ELR (cell line): ENCODE measurements at places on chromosomes 5 and 9.

DNA sequence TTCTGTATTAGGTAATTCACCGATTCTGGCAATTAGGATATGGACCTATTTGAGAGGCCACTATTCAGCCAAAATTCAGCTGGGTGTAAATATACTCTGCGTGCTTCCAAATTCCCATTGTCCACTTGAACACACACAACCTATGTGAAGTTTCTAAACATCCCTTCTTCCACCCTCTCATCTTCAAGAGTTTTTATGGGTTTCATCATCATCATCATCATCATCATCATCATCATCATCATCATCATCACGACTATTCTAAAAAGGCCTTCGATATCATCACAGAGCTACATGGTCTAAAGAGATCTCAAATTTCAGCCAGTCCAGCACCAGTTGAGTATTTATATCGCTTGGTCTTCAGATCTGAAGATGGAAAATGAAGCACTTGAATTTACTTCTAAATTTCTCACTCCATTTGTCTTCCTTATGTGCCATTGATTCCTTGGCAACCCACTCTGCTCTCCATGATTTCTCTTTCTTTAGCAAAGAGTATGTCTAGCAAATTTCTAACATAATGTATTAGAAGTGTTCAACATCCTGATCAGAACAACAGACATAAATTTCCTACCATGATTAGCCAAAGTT, 49.2 kb upstream of the HMHB1 start:
- DNase-seq, result no peak

GRCh38 chr9:134768332-134768708, 112.3 kb upstream of the FCN2 start:
- no peak for DNase-seq

GRCh38 chr5:164354139-164354751, 848.8 kb downstream of the MAT2B start:
- DNase-seq, result no peak

DNA sequence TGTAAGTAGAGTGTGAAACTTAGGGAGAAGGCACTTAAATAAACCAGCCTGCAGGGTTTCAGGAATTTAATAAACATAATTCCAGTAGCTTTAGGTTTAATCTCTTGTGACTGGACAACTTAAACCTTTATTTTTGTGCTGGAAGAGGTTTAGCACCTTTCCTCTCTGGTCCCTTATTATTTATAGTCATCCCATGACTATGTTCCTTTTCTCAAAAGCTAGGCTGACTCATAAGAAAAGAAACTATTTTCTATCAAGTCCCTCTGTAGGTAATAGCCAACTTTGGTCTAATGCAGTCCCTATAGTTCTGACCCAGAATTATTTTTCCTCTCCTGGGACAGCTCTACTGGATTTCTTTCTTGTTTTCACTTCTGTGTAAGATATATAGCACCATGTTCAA, 588.9 kb downstream of the NR2F1-AS1 start:
- DNase-seq, result peak; percentile 38

DNA sequence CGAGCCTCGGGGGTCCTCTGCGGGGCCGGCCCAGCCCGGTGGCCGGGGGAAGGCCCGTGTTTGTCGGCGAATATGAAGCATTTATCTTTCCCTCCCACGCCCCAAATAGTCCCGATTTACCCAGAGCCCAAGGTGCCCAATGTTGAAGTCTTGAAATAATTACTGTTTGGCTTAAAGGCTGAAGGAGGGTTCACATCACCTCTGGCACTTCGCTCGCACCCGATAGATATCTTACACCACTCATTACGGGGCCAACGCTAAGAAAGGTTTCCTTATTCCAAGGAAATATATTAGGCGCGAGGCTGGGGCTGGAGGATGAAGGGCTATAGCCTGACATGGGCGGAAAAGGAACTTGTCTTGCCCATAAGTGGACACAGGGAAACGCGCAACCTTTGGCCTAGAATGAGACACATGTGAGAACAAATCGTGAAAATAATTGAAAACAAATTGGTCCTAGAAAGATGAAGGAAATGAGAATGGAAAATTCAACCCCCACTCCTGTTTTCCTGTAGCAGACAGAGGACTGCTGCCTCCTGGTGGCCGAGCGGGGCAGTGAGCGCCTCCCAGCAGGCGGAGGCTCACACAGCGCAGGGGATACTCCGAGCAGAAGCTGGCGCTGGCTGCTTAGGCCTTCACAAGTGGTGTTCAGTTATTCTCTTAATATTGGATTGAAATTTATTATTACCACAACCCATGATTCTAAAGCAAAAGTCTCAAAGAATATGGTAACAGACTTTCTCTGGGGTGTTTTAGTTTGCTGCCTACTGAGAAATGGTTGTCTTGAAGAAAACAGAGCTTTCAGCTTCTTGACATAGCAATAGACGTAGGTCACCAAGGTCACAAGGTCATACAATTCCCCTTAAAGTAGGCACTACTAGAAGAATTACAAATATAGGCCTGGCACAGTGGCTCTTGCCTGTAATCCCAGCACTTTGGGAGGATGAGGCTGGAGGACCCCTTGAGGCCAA, 7.9 kb downstream of the CCL21 start:
- peak; percentile 79 for DNase-seq

DNA sequence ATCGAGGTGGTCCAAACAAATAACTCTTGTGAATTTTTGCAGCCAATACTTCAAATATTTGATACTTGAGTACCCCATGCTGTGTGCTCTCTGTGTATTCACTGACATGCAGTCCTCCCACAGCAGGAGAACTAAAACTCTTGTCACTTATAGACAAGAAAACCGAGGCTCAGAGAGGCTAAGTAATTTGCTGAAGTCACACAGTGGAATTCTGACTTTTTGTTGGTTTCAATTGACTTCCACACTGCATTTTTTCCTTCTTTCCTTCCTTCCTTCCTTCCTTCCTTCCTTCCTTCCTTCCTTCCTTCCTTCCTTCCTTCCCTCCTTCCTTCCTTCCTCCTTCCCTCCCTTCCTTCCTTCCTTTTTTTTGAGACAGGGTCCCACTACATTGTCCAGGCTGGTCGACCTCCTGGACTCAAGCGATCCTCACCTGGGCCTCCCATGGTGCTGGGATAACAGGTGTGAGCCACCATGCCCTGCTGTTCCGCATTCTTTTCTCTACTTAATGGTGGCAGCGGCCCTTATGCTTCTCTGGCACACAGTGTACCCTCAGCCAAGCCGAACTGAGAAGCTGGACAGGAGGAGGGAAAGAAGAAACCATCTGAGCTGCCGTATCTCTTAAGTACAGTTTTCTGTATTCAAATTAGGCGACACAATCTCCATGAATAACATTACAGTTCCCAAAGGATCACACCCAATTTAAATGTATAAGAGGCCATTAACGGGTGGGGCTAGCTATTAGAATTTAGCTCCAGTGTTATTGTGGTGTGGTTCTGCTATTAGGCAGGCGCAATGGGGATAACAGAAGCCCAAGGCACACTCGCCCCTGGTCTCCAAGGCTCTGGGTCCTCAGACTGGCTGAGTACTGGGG, 38.4 kb upstream of the GRHPR start:
- DNase-seq, result no peak

GRCh38 chr9:129412814-129413536, 207.9 kb downstream of the C9orf50 start:
- peak; percentile 84 for DNase-seq

GRCh38 chr9:11269036-11269435, 656.2 kb upstream of the PTPRD start:
- peak; percentile 1 for DNase-seq

DNA sequence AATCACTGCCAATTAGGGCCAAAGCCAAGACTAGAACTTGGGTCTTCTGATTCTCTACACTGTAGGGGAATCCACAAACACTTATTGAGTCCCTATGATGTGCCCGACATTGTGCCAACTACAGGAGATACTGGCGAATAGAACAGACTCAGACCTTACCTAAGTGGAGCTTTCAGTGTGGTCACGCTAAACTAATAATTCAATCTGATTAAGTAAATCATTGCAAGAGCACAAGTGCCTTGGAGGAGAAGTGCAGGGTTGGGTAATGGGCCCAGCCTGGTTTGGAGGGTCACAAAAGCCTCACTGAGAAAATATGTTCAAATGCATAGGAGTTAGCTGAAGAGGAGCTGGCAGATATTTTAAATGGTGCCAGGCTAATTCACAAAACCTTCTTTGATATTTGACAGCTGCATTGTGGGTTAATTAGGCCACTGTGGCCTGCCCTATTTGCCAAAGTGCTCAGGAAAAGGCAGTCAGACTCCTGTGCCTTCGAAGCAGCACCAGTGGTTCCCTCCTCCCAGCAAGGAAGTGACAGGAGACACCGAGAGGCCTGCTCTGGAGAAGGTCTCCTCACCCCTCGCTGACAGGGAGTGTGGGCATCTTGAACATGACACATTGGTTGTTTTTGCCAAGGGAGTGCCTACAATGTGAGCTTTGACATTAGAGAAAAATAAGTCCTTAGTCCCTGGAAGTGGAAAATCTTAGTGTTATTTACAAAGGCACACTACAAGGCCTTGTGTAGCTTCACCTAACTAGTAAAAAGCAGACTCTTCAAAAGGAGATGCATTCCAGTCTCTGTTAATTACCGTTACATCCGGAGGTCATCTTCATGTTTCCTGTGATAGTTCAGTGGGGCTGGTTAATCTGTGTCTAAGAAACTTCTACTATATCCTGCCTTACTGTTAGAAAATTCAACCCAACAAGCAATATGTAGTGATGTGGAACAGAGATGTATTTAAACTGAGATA, 24.1 kb upstream of the TRAF1 start:
- DNase-seq, result no peak

GRCh38 chr5:10699281-10699874, 61.7 kb downstream of the DAP start:
- no peak for DNase-seq

DNA sequence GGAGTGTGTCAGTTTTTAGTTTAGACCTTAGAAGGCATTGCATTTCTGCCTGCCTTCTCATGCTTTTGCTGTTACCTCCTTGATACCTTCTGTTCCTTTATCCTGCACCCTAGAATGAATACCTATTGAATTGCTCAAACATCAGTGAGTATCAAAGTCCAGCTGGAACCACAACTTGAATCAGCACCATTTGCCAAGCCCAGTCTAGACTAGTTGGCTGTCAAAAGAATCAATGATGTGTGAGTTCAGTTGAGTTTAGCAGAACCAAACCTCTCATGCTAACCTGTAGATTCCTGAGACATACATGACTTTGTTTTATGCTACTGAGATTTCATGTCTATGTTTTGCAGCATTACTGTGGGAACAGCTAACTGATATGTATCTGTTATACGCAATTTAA, 116.6 kb downstream of the FAM170A start:
- no peak for DNase-seq

DNA sequence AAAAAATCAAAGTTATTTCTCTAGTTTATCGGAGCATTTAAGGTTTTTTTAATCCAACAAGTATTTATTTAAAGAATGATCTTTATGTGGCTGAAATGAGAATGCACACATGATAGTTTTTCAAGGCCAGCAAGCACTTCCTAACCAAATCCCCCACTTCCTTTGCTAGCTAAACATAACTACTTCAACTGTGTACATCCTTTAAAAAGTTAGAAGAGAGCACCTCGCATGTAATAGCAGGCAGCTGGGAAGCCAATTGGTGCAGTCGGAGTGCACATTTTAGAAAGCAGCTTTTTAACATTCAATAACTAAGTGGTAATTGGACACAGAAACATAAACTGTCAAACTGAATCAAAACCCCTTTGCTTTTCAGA, 245.7 kb downstream of the BNC2 start:
- no peak for DNase-seq

- no peak for DNase-seq
Measured at GRCh38 chr5:6861036-6861435, 147.8 kb downstream of the TENT4A start.

DNA sequence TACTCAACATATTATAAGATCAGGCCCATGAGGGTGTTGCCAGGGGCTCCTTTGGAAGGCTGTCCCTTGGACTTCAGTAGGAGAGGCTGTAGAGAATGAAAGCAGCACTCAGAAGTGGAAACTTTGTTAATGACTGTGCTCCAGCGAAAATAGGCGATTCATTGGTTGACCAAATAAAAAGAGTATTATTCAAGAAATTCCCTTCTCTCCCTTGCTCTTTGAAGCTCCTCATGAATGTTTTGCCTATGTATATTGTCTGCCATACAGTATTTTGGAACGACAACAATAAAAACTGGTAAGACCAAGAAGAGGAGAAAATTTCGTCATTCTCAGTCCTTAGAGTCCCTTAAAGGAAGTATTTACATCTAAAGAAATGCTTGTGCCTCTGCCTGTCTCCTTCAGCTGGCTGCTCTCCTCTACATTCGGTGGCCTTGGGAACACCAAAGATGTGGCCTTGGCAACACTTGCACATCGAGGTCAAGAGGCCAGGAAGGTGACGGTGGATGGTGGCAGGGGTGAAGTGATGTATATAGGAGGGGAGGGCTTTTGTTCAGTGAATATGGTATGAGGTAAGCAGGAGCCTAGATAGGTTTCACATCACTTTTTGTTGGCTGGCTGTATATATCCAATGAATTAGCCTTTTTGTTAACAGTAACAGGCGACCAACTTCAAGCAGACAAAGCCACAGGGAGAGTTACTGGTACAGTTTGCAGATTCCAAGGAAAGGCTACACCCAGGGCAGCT, 95.0 kb upstream of the ACTBL2 start:
- DNase-seq, result no peak

- no peak for DNase-seq
Measured at GRCh38 chr9:138040446-138041430, 163.2 kb downstream of the CACNA1B start.

DNA sequence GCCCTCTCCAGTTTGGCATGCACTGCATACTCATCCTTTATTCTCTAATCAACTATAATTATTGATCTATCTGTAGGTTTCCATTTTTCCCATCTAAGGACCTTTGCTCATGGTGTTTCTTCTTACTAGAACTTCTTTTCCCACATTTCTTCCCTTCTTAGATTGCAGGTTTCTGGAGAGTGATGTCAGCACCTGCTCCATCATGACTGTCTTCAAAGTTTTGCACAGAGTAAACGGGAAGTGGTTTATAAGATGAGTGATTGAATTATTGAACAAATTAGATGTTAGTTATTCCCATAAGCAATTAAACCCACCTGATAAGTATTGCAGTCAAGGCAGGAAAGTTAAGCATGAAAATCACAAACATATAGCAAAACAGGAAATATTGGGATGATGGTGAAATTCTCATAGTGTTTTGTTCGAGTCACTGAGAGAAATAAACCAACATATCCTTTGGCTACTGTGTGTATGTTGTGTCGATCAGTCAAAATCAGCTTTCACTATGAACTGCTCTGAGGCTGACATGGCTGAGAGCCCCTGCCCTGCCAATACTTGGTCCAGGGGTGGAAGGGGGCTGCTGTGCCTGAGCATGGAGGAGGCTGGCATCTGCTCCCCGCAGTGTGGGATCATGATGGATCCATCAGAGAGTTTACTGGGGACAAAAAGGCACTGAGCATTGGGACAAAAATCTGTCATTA, 45.5 kb upstream of the S1PR3 start:
- DNase-seq, result peak; percentile 51

- no peak for DNase-seq
Measured at GRCh38 chr5:169706071-169706470, 69.0 kb downstream of the DOCK2 start.

GRCh38 chr5:129069292-129069691, 25.3 kb upstream of the ISOC1 start:
- DNase-seq, result no peak

DNA sequence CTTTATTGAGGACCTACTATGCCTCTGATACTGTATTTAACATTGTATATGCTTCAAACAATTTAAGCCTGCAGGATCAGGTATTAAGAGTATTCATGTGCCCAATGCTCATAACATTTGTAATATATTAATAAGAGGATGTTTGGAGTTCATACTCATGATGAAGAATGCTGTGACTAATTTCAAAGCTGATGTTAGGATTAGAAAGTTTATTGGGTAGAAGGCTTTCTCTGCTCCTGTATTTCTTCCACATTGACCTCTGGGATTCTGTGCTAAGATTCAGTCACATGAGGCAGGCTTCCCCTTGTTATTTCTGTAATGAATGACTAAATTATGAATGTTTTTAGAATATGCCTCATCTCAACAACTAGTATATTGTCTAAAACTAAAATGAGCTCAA, 456.4 kb downstream of the NFIB start:
- DNase-seq, result peak; percentile 63
